Liver (tissue), 10 donors: ENCODE measurements at places on chromosomes 12 and 14. TPM values are rescaled to one million over a fixed set of nuclear protein-coding genes. Genes with fewer than 3 reads are reported as not detected.

- no peak for DNase-seq
Measured at GRCh38 chr12:13316587-13317246, 120.2 kb downstream of the EMP1 start.

DNA sequence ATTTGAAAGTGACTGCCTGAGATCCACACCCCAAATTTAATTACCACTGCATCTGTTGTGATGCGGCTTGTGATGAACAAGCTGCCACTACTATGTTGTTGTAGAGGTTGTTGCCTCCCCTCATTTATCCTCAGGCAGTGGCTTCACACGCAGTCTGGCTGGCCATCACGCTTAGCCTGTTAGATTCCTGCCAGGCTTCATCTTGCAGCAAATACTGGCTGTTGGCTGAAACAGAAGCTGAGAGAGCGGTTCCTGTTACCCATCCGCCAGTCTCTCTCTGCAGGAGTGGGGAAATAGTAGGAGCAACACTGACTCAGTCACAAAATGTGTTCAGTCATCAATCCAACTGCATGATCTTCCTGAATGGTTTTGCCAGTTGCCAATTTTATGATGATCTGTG is 934.4 kb downstream of the FLRT2 start:
- DNase-seq, result no peak

DNA sequence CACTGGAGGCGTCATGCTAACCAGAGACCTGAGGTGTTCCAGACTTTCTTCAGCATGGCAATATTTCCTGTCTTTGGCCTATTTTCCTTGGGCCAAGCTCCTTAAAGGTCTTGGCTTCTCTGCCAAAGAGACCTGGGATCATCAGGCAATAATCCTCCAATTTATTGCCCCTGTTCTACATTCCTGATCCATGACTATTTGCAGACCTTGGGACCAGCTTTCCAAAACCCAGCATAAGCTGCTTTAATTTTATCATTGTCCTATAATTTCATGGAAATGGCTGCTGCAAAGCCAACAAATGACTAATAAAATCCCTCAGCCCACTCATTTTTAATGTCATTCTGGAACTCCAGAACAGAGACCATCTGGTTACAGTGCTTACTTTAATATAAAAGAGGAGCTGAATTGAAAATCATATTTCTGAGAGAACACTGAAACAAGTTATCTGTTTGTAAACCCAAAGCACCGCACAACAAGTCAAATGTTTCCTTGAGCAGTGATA is 166.9 kb upstream of the BTG1 start:
- no peak for DNase-seq

- DNase-seq, result no peak
Measured at GRCh38 chr12:11689591-11690186, 40.2 kb downstream of the ETV6 start.

GRCh38 chr12:38886064-38886463 is 19.3 kb downstream of the CPNE8 start:
- DNase-seq, result no peak

Gene KRT77
- not detected for total RNA-seq

- no peak for DNase-seq
Measured at GRCh38 chr12:48671231-48671856, 10.7 kb downstream of the KANSL2 start.

GRCh38 chr12:7271893-7272514 is 31.9 kb upstream of the ACSM4 start:
- no peak for DNase-seq
